HuH-7 (cell line): ENCODE measurements at places on chromosomes 3 and 15.

DNA sequence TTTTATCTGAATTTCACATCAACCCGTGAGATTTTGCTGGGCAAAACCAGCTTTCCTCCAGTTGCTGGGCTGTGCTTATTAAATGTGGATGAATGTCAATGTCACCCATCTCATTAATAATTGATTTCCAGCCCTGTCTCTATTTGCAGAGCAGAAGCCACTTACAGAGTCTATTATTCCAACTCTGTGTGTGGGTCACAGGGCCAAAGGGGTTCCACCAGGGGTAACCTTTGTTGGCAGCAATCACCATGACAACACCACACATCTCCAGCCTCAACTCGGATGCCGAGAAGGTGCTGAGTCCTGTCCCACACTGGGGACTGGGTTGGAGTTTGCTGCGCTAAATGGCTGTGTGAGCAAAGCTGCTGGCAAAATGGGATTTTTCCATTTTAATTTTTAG, 51.1 kb upstream of the WNT5A start:
- DNase-seq, result no peak

- no peak for DNase-seq
These were observed 9.3 kb downstream of the RFTN1 start for GRCh38 chr3:16504242-16504641.

- no peak for DNase-seq
These were observed 164.8 kb upstream of the RORA start for GRCh38 chr15:61393949-61394348.

DNA sequence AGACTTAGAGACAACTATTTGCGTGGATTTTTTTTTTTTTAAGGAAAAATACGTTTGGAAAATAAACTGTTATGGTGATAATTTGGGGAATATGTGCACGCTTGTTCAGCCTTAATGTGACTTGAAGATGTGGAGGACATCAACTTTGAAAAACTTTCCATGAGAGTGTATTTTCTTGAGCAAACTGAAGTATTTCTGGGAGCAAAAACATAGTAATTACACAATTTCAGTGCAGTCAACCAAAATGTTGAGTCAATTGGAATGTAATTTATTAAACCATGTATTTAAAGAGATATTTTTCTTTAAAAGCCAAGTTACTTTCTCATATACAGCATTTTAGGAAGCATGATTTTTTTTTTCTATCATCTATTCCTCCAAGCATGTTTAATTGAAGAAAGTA, 80.3 kb upstream of the FLNB start:
- no peak for DNase-seq

DNA sequence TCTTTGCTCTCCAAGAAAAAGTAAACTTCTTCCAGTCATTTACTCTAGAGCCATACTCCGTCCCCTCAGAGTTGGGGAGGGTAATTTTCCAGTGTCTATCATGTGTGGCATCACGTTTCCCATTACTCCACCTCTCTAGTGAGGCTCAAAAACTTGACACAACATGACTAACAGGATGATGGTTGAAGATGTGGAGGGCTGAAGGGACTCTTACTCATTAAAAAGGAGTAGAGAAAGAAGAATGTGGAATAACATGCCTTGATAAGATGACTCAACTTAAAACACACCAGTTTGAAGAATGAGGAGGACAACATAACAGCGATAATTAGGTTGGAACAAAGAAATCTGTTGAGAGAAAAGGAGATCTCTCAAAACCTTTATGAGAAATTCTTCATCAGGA, 894.3 kb downstream of the OTOL1 start:
- DNase-seq, result no peak

DNA sequence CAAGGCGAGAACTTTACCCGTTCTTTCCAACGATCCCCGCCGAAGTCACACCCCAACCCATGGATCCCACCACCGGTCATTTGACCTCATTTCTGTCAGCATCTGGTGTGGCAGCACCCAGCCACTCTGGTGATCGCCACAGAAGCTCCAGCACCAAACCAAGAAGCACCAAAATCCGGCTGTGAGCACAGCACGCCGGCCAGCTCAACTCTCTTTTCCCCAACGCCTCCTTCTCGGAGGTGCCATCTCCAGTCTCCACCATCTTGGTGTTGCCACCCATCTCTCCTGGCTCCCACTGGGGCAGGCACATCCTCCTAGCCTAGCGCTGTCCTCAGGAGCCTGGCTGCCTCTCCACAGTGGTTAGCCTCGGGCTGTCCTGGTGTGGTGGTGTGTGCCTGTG, 6.5 kb downstream of the MUC4 start:
- DNase-seq, result no peak

- DNase-seq, result no peak
These were observed 201.7 kb downstream of the GAP43 start for GRCh38 chr3:115825046-115825445.

DNA sequence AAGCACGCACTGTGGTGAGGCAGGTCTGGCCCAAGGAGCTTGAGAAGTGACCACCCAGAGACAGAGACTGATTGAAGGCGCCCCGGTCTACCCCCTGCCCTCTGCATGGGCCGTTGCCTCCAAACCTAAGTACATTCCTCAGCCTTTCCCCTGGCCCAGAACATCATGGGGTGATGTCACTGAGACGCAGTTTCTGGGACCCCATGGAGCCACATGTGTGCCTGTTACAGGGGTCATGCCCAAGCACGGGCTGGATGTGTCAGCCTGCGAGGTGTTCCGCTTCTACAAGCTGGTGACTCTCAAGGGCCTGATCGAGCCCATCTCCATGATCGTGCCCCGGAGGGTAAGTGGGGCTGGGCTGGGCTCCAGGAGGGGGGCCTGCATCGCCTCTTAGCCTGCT, 102.2 kb downstream of the ANP32A start:
- DNase-seq, result no peak

DNA sequence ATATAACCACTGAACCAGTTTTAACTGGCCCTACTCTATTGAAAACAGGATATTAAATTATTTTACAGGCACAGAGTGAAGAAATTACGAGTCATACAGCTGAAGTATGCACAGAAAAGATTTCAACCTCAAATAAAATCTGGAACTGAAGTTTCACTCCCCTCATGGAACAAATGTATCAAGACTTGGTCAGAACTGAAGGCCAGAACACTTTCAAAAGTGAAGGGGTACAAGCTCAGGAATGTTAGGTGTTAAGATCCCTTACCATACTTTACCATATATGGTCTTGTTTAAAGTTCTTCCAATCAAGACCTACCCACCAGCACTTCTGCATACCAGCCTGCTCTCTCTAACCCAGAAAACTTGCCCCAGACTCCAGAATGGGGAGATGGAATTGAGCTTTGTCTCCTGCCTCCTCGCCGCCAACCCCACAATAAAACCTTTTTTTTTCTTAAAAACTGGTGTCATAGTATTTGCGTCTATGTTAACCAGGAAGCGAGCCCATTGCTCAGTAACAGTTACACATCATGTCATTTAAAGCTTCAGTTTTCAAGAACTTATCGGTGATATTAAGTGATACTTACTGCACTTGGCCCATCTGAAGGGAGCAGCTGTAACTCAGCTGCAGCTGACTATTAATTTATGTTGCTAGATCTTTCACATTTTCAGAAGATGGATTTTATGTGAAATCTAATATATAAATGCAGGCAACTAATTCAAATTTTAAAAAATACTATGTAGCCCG, 59.9 kb downstream of the OXSM start:
- no peak for DNase-seq

DNA sequence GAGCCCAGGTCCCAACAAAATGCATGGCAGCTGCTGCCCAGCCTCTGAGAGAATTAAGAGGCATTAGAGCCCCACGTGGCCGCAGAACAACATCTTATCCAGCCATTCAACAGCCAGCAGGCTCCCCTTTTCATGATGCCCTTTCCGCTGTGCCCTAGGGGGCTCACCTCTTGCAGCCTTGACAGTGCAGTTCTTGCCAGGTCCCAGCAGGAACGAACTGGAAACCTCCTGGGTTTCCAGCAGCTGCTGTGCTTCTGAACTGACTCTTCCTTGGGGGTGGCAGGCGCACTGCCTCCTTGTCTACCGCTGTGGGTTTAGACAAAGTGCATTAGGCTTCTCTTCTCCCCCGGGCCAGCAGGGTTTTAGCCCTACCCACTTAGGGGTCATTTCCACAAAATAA, 85.2 kb downstream of the FAM174B start:
- DNase-seq, result no peak

GRCh38 chr3:191380001-191380400, 49.7 kb upstream of the UTS2B start:
- no peak for DNase-seq

GRCh38 chr3:79027593-79027992, 740.2 kb downstream of the ROBO1 start:
- no peak for DNase-seq

DNA sequence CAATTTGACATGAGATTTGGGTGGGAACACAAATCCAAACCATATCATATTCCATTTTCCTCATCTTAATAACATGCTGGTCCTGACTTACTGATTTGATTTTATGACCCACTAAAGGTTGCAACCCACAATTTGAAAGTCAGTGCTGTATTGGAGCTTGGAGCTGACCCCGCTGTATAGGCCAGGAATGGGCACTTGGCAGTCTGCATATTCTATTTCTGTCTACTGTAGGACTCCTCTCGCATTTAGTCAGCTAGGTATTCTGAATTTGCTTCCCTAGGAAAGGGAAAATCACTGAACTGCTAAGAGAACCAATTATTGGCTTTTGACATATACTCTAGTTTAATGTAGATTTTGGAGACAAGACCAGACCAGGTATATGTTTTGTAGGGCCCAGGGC, 157.0 kb downstream of the MFSD1 start:
- DNase-seq, result no peak

- DNase-seq, result no peak
These were observed 57.6 kb downstream of the ADAMTS17 start for GRCh38 chr15:100284191-100284590.

- no peak for DNase-seq
These were observed 10.8 kb downstream of the UMPS start for GRCh38 chr3:124741027-124741426.

DNA sequence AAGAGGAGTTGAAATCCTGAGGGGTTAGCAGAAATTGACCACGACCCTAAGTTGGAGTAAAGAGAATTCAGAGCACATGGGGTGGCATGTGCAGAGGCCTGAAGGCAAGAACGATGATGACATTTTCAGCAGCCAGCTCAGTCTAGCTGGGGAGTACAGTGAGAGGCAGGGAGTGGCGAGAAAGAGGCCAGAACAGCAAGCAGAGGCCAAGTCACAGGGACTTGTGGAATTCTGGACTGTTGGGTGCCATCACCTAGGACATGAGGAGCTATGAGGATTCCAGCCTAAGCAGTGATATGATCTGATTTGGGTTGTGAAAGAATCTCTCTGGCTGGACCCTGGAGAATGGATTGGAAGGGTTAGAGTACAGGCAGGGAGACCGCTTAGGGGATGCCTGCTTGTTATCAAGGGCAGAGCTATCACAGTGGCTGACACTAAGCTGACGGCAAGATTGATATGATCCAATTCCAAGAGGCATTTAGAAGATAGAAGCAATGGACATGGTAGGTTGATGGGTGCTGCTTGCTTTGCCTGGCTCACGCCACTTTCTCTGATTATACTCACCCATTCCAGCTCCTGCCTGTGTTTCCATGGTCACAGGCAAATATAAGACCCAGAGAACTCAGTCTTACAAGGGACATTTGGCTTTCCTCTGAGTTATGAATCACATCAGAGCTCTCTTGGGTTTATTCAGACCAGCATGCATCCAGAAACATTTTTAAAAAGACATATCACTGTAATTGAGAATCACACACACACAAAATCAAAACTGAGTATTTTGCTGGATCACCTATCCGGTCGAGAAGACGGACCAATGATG, 66.4 kb downstream of the LRTM1 start:
- DNase-seq, result no peak

DNA sequence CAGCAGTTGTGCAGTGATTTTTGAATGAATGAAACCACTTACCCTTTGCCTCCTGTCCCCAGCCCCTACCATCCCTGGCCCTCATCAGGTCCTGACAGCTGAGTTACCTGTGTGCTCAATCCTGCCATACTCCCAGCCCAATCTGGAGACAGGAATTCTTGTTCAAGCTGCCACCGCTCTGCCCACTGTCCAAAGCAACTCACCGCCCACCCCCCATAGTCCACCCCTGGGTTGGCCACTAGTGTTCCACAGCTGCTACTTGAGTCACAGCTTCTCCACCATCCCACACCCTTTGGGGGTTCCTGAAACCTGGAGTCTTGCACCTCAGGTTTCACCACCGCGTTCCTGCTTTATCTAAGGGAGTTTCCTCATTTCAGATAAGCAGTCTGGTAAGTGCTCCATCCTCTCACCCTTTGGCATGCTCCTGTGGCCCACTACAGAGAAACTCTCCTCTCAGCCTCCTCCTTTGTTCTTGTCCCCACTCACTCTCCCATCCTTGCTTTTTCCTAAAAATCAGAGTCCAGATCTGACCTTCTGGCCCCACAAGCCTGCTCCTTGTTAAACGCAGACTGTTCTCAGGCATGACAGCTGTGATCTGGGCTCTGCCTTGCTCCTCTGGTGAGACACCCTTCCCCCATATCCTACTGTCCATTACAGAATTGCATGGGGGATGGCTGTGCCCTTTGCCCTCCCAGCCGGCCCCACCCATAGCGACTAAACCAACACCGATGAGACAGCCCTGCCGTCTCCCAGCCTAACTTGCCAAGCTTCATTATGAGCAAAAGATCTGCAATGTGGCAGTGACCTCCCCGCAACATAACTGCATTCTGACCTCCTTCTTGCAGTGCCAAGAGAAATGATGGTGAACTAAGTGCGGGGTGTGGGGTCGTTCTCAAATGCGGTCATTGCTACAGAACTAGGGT, 50.0 kb downstream of the CYP19A1 start:
- DNase-seq, result peak; percentile 75

DNA sequence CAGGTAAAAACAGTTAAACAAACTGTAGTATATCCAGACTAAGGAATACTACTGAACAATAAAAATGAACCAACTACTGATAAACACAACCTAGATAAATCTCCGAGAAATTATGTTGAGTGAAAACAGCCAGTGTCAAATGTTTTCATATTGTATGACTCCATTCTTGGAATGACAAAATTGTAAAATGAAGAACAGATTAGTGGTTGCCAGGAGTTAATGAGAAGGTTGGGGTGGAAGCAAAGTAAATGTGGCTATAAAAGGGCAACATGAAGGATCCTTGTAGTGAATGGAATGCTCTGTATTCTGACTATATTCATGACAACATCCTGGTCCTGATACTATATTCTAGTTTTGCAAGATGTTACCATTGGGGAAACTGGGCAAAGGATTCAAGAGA, 27.5 kb upstream of the ACKR4 start:
- DNase-seq, result no peak

DNA sequence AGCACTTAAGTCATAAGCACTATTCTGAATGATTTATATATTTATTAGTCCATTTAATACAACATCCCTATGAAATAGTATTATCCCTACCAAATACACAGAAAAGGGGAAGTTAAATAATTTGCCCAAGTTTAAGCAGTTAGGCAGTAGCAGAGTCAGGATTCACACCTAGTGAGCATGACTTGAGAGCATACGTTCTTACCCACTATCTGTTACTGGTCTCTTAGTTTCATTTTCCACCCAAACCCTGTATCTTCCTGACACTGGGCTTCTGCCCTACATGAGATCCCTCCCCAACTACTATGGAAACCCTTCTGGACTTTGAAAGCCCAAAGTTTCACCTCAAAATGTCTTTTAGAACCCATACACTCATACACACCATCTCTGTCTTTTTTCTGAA, 4.4 kb upstream of the ATOSA start:
- DNase-seq, result no peak
